Lung microvascular endothelial cell (primary cell): ENCODE measurements at places on chromosomes 7 and 10. TPM values are rescaled to one million over a fixed set of nuclear protein-coding genes. Genes with fewer than 3 reads are reported as not detected.

The ELFN1 gene
- total RNA-seq = under 0.01 and 0.44 TPM in 2 replicates

- DNase-seq = no peak
Measured at GRCh38 chr10:104639590-104640338, 1.3 kb upstream of the SORCS3 start.

DNA sequence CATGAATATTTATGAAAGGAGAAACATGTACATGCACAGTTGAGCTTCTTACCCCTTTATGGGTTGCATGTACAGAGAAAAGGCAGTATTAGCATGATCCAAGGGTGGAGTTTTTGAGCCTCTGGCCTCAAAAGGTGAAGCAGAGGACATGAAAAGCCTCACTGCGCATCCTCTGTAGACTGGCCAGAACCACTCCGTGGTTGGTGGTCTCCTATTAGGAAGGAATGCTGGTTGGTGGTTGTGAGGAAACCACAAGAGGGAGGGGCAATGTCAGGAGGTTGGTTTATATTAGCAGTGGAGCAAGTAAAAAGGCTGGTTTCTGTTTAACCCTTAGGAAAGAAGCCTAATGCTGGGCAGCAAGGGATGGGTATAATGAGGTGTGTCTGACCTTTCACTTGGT, 37.5 kb downstream of the AHCYL2 start:
- DNase-seq = no peak

DNA sequence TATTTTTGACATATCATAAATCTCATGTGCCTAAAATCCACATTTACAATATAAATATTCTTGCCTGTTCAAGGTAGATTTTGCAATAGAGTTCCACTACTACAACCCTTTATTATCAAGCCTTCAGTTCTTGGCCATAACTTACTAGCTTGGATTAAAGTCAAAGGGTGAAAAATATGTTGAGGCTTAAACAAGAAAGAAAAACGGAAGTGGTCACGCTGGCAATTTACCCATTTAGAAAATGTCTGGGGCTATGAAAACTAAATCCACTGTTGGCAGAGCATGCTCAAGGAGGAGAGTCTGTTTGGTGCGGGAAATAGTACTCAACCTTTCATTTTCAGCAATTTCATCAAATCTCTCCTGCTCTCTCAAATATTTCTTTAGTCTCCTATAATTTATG, 209.8 kb upstream of the RHOBTB1 start:
- no peak for DNase-seq

DNA sequence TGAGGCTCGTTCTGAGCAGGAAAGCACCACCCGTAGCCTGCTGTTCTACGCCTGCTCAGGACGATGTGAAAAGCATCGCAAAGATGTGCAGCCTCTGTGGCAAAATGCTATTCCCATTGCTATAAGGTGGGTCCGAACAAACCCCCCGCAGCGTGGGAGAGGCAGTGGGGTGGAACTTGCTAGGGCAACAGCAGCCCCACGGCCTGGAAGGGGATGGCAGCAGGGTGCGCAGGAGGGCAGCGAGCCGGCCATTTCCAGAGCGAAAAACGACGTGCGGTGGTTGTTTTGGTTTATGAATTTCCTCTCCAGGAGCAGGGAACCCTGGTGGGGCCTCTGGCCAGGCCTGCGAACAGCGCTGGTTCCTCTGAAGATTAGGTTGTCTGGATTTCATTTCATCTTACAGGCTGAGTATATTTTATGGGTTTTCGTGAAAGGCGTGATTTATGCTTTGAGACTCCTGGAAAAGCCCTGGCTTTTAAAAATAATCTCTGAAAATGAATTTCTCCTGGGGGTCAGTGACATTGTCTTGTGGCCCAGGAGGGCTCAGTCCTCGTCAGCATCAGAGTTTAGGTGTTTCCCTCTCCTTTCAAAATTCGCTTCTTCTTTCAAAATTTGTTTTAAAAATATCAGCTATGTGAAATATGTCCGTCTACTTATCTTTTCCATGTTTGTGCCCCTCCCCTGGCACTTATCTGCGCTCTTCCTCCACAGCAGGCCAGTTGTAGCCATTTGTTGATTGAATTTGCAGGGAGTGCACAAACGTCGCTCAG, 42.3 kb upstream of the UBE3C start:
- no peak for DNase-seq

The PRLHR gene
- not detected in 2 replicates for total RNA-seq

DNA sequence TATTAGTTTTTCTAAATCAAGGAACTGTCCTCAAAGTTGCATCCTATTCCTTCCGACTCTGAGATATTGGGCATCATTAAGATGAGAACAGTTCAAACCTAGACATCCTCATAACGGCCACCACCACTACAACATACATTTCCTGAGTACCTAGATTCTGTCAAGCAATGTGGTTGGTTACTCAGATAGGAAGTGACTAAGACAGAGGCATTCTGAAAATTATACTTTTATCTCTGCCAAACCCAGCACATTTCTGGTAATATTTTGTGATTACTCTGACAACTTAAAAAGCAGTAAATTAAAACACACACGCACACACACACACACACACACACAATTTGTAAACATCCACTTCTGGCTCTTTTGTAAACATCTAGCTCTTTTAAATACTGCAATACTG, 291.2 kb upstream of the MEOX2 start:
- peak; percentile 23 for DNase-seq

GRCh38 chr10:95628786-95629185, 27.7 kb downstream of the ALDH18A1 start:
- DNase-seq = no peak

DNA sequence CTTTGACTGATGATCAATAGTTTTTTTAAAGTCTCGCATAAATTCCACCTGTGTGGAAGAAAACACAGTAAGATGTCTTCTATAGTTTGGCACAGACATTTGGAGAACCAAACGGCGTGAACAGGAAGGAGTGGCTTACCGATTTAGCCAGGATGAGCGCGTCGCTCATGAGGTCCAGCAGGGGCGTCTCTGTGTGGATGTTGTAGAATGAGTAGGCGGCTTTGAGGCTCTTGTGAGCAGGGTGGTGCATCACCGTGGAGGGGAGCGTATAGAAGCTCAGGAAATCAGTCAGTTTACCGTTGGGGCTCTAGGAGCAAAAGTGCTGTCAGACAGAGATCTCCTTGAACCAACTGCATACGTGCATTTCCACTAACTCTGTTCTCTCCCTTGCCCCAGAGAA, 15.5 kb downstream of the RPP38 start:
- no peak for DNase-seq

GRCh38 chr7:87870471-87870870, 5.7 kb downstream of the SLC25A40 start:
- DNase-seq = no peak

GRCh38 chr7:146255609-146256008, 139.0 kb downstream of the CNTNAP2 start:
- no peak for DNase-seq

GRCh38 chr10:3666525-3667302, 118.3 kb downstream of the KLF6 start:
- no peak for DNase-seq

The MAP3K8 gene
- total RNA-seq = 2.6 and 5.0 TPM in 2 replicates

DNA sequence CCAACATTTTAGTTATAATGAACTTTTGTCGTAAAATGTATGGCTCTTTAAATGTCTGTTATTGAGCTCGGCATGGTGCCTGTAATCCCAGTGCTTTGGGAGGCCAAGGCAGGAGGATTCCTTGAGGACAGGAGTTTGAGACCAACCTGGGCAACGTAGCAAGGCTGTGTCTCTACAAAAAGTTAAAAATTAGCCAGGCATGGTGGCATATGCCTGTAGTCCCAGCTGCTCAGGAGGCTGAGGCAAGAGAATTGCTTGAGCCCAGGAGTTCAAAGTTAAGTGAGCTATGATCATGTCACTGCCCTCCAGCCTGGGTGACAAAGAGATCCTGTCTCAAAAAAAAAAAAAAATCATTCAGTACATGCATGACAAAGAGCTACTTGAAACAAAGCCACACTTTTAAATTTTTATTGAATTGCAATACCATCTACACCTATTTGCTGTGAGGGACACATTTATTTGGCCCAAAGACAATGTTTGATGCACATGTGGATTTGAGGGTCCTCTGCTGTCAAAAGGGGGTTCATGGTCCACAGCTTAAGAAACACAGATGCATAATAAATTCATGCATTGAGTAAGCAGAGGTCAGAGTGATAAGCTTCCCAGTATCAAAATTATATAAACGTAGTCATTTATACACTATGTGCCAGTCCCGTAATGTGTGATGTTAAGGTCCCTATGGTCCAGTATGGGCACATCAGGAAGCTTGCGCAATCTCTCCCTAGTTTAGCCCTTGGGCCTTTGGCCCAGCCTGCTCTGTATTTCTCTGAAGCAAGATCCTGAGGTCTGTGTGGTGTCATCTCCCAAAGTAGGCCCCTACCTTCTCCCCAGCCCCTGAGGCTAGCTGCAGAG, 4.4 kb upstream of the MALSU1 start:
- DNase-seq = no peak

GRCh38 chr7:2006231-2006771, 226.4 kb downstream of the MAD1L1 start:
- DNase-seq = no peak

GRCh38 chr10:98587156-98587837, 140.6 kb upstream of the HPS1 start:
- no peak for DNase-seq

- DNase-seq = no peak
Measured at GRCh38 chr10:33117230-33117629, 159.2 kb upstream of the ITGB1 start.

The LBX1 gene
- not detected in 2 replicates for total RNA-seq

DNA sequence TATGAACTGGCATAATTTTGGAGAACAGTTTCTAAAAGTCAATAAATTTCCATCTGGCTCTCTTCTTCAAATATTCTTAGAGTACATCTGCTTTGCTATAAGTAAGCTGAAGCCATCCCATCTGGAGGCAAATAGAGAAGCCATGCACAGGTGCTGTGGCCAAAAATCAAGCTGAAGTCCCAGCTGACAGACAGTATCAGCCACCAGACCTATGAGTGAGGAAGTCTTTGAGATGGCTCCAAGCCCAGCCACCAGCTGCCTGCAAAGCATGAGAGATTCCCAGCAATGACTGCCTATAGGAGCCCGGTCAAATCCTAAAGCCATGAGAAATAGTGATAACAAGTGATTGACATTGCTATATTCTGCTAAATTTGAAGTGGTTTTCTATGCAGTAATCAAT, 21.7 kb upstream of the PRSS58 start:
- DNase-seq = no peak

DNA sequence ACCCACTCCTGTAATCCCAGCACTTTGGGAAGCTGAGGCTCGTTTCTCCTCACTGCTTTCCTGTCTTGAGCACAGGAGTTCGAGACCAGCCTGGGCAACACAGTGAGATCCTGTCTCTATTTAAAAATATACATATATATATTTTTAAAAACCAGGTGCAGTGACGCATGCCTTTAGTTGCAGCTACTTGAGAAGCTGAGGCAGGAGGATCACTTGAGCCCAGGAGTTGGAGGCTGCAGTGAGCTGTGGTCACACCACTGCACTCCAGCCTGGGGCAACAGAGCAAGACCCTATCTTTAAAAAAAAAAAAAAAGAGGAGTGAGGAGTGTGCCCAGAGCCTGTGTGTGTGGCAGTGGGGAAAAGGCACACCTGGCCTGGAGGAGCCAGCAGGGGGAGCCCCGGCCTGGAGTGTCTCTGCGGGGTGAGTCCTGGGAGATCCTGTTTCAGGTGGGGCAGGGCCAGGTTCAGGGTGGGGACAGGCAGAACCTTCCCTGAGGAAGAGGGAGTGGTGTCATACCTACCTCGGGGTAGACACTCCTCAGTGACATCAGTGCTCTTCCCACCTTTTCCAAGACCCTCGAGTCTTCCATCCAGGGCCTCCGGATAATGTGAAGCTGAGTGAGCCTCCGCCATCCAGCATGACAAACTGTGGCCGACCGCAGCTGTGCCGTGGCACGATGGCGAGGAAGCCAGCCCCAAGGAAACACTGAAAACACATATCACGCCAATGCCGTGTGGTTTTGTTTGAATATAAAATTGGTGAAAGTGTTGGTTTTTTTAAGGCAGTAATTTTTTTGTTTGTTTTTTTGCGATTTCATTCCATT, 9.0 kb upstream of the ARPC1B start:
- peak; percentile 35 for DNase-seq

GRCh38 chr7:144503215-144503614, 99.7 kb upstream of the NOBOX start:
- no peak for DNase-seq

GRCh38 chr10:110850099-110850498, 21.6 kb upstream of the PDCD4 start:
- no peak for DNase-seq

GRCh38 chr10:32169556-32169955, 113.3 kb upstream of the KIF5B start:
- DNase-seq = peak; percentile 17

GRCh38 chr10:97311111-97311626, 7.9 kb upstream of the FRAT1 start:
- DNase-seq = no peak

GRCh38 chr7:115634633-115635032, 395.9 kb downstream of the TFEC start:
- no peak for DNase-seq

DNA sequence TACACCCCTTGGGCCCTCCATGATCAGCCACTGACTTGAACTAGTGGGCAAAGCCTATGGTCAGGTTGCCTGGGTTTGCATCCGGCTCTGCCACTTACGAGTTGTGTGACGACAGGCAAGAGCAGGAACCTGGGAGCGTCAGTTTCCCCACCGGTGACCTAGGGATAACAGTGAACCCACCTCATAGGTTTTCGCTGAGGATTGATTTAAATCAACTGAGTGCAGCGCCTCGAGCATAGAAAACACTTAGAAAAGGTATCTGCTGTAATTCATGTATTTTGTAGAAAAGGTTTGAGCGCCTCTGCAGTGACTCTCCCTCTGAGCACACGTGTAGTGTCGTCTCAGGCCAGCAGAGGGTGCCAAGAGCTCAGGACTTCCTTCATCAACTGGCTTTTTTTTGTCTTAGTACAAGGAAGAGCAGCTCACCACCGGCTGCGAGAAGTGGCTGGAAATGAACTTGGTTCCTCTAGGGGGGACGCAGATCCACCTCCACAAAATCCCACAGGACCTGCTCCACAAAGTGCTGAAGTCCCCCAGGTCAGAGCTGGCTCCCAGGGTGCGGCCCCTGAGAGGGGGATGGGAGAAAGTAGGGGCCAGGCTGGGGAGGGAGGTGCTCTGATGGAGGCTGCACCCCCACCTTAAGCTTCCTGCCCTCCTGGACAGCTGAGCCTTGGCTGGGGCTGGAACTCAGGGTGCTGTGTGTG, 27.7 kb downstream of the BTBD16 start:
- DNase-seq = peak; percentile 85

- no peak for DNase-seq
Measured at GRCh38 chr7:96189129-96189820, 132.6 kb downstream of the SLC25A13 start.

The IRF5 gene
- total RNA-seq = under 0.01 TPM in 1 of 2 replicates, not detected in the other
